ENCODE measurements at places on chromosomes 6 and 20.

- no peak for DNase-seq
Measured at GRCh38 chr6:104653781-104654180, 205.9 kb downstream of the HACE1 start.

GRCh38 chr6:164832410-164832809, 477.0 kb downstream of the C6orf118 start:
- no peak for DNase-seq

GRCh38 chr20:6686171-6686570, 81.3 kb upstream of the BMP2 start:
- no peak for DNase-seq

GRCh38 chr6:130671577-130671976, 155.6 kb upstream of the SMLR1 start:
- DNase-seq: no peak

DNA sequence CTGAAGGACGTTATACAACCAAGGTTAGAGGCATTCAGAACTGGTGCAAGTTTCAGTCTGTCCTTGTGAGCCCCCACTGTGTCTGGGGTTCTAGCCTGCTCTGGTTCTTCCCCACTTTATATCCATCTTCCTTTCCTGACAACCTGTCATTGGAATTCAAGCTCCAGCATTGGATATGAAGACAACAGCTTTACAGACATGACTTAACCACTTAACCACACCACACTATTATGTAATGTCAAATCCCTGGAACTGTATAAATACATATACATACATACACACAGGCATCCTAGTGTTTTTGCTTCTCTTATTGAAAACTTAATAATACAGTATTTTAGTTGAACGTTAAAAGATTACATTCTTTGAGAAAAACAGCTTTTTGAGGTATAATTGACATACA, 217.9 kb upstream of the SGK1 start:
- no peak for DNase-seq

DNA sequence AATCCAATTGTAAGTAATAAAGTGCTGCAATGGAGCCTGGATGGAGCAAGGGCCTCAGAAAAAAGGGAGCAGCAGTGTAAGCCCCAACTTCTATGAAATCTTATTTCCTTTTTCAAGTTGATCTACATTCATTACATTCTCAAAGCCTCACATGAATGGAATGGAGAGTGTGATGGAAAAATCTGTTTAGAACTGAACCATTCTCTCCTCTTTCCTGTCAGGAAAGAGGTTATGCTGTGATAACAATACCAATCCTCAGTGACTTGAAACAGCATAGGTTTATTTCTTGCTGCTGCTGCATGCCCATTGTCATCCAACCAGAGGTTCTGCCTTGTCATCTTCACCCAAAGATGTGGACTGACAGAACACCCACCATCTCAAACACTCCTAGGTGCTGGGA, 8.9 kb upstream of the OR2H2 start:
- no peak for DNase-seq

DNA sequence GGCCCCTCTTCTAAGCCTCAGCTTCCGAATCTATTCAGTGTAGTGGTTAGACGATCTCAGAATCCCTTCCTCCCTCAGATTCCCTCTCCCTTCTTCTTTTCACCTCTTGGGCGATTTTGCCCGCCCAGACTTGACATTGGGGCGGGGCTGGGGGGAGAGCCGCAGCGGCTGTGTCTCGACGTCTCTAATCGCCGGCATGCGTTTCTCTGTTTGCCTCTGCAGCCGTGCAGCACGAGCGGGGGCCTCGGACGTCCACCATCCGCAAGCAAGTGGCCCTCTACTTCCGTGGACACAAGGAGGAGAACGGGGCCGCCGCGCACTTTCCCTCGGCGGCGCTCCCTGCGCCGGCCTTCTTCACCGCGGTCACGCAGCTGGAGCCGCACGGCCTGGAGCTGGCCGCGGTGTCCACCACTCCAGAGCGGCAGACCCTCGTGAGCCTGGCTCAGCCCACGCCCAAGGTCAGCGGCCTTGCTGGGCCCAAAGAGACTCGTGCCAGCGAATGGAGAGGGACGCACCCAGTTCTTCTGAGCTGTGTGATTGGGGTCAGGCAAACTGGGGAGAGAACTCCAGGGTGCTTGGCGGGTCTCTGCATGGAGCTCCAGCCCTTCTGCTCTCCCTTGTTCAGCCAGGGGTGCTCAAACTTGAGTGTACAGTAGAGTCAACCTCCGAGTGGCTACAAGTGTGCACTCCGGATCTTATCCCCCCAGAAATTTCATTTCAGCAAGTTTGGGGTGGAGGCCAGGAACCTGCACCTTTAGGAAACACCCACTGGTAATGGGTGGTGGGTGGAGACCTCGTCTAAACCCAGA, 10.7 kb downstream of the NR2E1 start:
- DNase-seq: no peak

- DNase-seq: no peak
Measured at GRCh38 chr6:43335469-43335868, 26.8 kb upstream of the CRIP3 start.

- DNase-seq: no peak
Measured at GRCh38 chr6:25220857-25221256, 58.3 kb upstream of the CARMIL1 start.

DNA sequence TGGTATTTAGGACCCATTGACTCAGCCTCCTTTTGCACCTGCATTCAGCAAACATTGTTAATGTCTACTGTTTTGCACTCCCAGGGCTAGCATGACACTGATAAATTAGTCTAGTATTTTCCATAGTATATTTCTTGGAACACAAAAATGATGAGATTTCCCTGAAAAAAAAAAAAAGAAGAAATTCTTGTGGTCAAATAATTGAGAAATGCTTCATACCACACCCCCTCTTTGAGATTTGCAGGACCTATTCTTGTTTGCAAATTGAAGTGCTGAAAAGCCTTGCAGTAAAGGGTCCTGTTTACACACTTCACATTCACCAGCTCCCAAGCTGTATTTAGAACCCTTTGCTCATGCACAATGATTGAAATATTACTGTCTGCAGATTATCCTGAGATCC, 36.3 kb upstream of the CLIC5 start:
- DNase-seq: no peak

GRCh38 chr20:46118481-46119020, 437 bp downstream of the CD40 start:
- DNase-seq: no peak

GRCh38 chr6:125022391-125022989, 60.3 kb downstream of the RNF217 start:
- DNase-seq: no peak

DNA sequence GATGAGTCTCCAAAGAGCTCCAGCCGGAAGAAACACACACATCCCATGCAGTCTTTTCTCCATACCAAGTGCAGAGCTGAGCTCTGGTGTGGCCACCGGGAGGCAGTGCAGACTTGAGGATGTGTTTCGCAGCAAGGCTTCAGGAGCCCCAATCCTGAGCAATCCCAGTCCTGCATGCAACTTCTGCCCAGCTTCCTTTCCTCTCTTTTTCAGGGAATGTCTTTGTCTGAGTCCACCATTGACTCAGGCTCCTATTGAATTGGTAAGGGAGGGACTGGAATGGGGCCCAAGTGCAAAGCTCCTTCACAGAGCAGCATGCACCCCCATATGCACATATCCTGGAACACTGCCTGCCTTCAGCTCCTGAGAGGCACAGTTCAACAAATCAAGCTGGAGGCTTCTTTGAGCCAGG, 50.5 kb upstream of the ASIP start:
- DNase-seq: no peak

- DNase-seq: no peak
Measured at GRCh38 chr6:34090935-34091334, 55.0 kb downstream of the GRM4 start.

DNA sequence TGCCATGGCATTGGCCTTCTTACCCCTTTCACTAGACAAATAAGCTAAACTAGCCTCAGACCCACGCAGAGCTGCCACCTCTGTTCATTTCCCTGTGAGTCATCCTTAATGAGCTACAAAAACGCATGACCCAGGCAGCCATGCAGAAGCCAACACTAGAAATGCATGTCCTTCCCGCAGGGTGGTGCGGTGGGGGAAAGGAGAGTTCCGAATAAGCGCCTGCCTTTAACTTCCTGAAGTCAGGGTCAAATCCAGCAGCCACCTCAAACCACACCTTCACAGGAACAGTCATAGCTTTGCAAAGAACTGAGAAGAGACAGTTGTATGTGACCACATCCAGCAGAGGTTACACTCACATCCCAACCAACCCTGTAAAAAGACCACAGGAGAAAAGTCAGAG, 40.4 kb downstream of the IRF4 start:
- DNase-seq: no peak

- no peak for DNase-seq
Measured at GRCh38 chr6:47086051-47086770, 44.1 kb upstream of the ADGRF1 start.

DNA sequence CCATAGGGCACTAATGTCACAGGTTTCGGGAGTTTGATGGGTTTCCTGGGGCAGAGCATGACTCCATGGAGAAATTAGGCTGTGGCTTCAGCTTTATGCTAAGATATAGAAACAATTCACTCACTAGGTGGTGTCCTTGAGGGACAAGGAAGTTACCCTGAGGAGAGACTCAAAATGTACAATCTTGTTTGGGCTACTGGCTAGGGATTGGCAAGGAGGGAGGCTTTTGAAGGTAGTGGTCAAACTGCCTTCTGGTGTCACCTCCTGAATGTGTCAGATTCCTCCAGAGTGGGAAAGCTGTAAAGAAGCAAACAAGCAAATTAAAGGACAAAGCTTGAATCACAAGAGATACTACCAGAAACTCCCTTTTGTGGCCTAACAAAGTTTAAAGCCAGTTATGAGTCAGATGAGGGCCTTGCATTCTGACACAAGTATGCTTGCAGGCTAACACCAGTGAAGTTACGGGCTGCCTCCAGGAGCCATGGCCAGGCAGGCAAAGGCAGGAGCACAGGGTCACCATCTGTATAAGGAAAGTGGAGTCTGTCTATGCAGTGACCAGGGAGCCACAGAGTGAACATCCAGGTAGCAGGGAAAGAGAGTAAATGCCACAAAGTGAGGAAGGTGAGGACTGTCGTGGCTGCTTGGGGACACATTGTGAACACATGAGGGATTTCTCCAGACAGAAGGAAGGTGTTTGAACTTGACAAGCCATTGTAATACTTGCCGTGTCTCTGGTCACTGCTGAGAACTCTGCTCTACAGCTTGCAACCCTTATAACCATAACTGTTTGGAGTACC, 107.7 kb upstream of the DTNBP1 start:
- DNase-seq: no peak

DNA sequence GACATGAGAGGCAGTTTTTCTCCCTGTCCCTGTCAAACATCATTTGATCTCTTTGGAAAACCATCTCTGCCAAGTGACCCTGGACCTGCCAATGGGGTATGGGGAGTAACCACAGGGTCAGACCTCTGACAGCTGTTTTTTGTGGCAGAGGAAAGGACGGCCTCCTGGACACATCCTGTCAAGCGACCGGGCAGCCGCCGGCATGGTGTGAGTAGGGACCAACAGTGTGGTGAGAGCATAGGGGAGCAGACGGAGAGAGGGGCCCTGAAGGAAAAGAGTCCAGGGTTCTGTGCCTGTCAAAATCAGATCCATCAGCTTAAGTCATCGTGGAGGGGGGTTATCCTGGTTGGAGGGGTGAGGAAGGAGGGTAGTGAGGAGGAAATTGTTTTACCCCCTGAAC, 10.1 kb downstream of the DNTTIP1 start:
- no peak for DNase-seq

DNA sequence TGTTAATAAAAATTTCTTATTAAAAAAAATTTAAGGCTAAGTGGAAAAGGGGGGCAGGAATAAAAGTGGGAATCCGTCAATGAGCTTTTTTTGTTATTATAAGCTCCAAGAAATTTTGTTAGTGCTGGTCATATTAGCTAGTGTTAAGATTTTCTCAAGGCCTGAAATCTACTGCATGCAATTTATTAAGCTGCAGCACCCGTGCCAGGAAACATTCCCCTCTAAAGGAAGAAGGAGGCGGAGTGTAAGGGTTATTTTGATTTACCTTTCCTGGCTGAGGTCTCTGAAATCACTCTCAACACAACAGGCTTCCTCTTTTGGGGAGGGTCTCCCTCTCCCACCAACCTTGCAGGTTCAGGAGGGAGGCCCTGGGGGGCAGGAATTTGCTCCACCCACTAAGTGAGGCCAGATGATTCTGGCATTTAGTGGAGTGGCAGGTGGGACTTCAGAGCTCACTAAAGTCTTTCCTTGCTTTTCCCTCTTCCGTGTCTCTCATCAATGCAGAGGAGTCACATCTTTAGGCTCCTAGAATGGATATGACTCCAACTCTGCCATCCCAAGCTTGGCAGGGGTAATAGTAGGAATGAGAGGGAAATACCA, 168.8 kb downstream of the BCAS1 start:
- no peak for DNase-seq

GRCh38 chr6:1611322-1611571, 1.5 kb downstream of the FOXC1 start:
- DNase-seq: no peak

- DNase-seq: no peak
Measured at GRCh38 chr6:140912686-140913085, 1220.0 kb upstream of the GJE1 start.

Measured in activated CD4-positive, CD25-positive, alpha-beta regulatory T cell treated with anti-CD3 and anti-CD28 coated beads, Interleukin-2, amount 50 U/mL, for 16 hours (primary cell).